Fibroblast of lung (primary cell): ENCODE measurements at places on chromosomes 6 and 20. TPM values are rescaled to one million over a fixed set of nuclear protein-coding genes. Genes with fewer than 3 reads are reported as not detected.

The ZBTB12 gene
- polyA plus RNA-seq: 1.2 and 1.6 TPM in 2 replicates

The SLC17A1 gene
- not detected in 2 replicates for polyA plus RNA-seq

The GGTLC1 gene
- not detected in 2 replicates for polyA plus RNA-seq

The TAF11 gene
- polyA plus RNA-seq: 23.6 and 35.6 TPM in 2 replicates

The FAM209A gene
- 0.07 TPM in 1 of 2 replicates, not detected in the other for polyA plus RNA-seq

The RSPH9 gene
- polyA plus RNA-seq: 0.50 and 0.87 TPM in 2 replicates

The FAM217A gene
- polyA plus RNA-seq: not detected in 2 replicates

The HFE gene
- 22.1 and 22.3 TPM in 2 replicates for polyA plus RNA-seq

The PGM3 gene
- 74.0 and 107 TPM in 2 replicates for polyA plus RNA-seq

The NR2E1 gene
- polyA plus RNA-seq: not detected in 2 replicates

The COX4I2 gene
- polyA plus RNA-seq: not detected in 2 replicates

The TLDC2 gene
- polyA plus RNA-seq: 0.09 TPM in 2 replicates

The PRDM1 gene
- 2.8 TPM in 2 replicates for polyA plus RNA-seq

The LY6G6C gene
- not detected in 2 replicates for polyA plus RNA-seq

The TBC1D22B gene
- polyA plus RNA-seq: 6.3 and 7.2 TPM in 2 replicates

The RPP21 gene
- 16.7 and 20.5 TPM in 2 replicates for polyA plus RNA-seq

The PAK5 gene
- polyA plus RNA-seq: not detected in 2 replicates

The RNF217 gene
- polyA plus RNA-seq: 9.8 and 19.5 TPM in 2 replicates

The NT5DC1 gene
- 17.9 and 20.0 TPM in 2 replicates for polyA plus RNA-seq

The HLA-DPB1 gene
- polyA plus RNA-seq: 11.0 and 11.5 TPM in 2 replicates

The TBC1D32 gene
- polyA plus RNA-seq: 4.9 and 6.3 TPM in 2 replicates

The SNAP25 gene
- polyA plus RNA-seq: 7.2 and 8.2 TPM in 2 replicates

The EPHA7 gene
- polyA plus RNA-seq: 0.03 TPM in 1 of 2 replicates, not detected in the other

The SPTLC3 gene
- polyA plus RNA-seq: 1.2 and 4.0 TPM in 2 replicates

The TMEM200A gene
- polyA plus RNA-seq: 50.2 and 70.5 TPM in 2 replicates

The GJA10 gene
- polyA plus RNA-seq: not detected in 2 replicates

The DEFB116 gene
- polyA plus RNA-seq: not detected in 2 replicates
